Fibroblast of skin of back (primary cell): ENCODE measurements at places on chromosomes 7 and 10.

DNA sequence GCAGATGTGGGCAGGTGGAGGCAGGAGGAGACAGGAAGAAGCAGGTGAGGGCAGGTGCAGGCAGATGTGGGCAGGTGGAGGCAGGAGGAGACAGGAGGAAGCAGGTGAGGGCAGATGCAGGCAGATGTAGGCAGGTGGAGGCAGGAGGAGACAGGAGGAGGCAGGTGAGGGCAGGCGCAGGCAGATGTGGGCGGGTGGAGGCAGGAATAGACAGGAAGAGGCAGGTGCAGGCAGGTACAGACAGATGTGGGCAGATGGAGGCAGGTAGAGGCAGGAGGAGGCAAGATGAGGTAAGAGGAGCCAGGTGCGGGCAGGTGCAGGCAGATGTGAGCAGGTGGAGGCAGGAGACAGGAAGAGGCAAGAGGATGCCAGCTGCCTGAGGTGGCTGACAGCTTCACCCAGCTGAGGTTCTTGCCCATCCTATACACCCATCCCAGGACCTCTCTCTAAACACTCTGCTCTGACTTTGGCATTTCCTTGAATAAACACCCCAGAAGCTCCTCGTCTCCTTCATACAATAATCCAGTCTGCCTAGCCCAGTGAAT lies 33.0 kb downstream of the PTPRE start:
- DNase-seq, result no peak

DNA sequence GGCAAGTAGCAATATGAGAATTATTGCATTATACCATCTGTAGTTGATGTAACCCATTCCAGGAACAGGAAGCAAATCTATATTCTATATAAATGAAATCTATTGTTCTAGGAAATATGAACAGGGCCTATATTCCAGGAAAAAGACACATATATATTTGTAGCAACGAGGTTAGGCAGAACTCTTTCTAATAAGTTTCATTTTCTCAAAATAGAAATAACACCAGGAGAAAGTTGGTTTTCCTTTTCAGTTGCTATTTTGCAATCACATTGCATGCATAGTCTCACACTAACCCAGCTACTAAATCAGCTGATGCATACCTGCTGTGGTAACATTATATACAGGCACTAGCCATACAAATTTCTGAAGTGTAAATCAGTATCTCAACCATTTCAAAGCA lies 6.2 kb upstream of the IFIT2 start:
- DNase-seq, result peak; percentile 43

- DNase-seq, result peak; percentile 7
Measured at GRCh38 chr7:152894295-152895170, 135.0 kb downstream of the ACTR3B start.

DNA sequence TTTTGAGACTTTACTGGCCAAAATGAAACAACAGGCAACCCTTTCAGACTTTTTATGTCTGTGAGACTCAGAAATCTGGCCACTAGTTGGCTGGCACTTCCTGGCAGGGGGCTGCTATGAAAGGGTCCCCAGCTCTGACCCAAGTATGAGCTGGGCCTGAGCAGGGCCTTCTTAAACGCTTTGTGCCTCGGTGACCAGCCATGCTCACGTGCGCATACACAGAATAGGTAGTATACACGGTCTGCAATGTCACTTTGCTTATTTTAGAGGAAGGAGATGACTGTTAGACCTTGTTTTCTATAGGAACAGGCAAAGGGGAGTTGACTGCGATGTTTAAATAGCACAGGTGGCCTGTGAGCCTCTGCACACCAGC lies 129.6 kb downstream of the VIPR2 start:
- DNase-seq, result no peak

GRCh38 chr10:106713846-106714245 lies 450.7 kb downstream of the SORCS1 start:
- no peak for DNase-seq

DNA sequence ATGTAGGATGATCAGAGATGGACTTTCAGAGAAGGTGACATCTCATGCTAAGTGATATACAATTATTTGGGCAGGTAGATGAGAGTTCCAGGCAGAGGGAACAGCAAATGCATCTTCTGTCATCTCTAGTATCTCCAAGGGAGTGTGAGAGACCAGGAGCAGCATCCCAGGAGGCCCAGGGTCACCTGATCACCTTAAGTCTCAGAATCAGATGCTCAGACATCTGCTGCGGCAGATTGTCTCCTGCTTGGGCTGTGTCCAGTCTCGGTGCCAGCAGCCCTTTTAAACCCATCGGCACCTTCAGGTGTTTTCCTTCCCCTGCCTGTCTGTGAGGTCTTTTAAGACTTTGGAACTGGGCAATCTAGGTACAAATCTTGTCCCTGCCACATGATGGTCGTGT lies 690.6 kb downstream of the LRMDA start:
- no peak for DNase-seq

DNA sequence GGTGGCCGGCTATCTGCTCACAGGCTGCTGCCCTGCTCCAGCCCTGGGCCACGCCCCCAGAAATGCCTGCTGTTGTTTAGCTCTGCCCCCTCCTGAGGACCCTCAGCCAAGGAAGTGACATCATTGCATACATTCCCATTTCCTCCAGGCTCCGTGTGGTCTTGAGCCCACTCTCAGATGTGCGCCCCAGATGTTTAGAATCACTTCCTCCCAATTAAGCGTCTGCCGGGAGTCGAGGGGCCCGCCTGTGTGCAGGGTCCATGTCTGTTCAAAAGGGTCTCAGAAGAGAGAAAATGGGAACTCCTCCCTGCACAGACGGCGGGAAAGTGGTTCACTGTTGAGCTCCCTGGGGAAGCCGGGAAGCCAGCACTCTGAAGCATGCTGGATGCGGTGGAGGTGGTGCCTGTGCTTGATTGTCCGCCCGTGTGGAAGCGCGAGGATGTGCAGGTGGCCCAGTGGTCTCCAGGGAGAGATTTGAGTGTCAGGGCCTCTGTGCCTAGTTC lies 116.9 kb upstream of the PPIF start:
- peak; percentile 39 for DNase-seq

- DNase-seq, result peak; percentile 65
Measured at GRCh38 chr7:152341039-152341913, 94.5 kb downstream of the KMT2C start.

DNA sequence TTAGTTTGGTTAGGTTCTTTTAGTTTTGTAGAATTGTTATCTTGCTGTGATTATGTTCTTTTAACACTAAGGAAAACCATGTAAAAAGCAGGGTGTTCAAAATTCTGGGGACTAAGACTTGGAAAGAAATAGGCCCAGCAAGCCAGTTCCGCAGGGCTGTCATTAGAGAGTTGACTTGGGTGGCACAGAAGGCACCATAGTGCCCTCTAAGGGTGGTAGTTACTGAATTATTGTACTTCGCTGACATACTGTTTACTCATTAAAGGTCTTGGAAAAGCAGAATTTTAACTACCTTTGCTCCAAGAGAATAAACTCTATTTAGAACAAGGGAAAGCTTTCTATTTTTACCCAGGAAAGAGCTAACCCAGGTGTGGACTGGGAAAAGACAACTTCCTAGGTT lies 86.5 kb downstream of the OTUD1 start:
- DNase-seq, result peak; percentile 2

DNA sequence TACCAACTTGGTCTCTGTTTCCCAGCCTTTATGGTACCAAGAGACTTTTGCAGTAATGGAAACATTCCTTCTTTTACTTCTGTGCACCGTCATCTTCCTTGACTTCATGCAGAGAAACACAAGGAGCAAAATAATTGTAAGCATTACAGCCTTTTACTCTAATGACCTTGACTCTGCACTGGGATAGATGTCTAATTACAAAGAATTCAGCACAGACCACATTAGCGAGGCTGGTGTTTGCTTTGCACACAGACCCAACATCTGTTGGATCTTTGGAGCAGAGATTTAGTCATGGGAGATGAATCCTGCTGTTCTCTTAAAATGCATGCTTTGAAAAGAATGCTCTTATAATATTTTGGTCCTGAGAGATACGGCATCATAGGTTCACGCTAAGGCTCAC lies 261.6 kb downstream of the TWIST1 start:
- DNase-seq, result peak; percentile 70

- peak; percentile 99 for DNase-seq
Measured at GRCh38 chr7:80883154-80884025, 35.5 kb downstream of the SEMA3C start.

DNA sequence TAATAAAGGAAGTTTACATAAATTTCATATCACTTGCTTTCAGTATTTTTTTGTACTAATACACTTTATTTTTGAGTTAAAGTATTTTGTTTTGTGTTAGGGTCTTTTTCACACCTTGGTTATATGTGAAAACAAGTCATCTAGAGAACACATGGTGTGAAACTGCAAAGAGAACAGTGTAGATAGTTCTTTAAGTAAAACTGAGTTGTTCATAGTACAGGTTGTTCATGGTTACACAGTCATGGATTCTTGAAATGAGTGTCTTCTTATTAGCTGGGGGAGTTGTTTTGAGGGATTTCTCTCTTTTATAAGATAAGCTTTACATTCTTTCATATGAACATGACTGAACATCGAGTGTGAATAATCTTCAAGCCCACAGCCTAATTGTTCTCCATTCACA lies 244.2 kb downstream of the THSD7A start:
- no peak for DNase-seq

DNA sequence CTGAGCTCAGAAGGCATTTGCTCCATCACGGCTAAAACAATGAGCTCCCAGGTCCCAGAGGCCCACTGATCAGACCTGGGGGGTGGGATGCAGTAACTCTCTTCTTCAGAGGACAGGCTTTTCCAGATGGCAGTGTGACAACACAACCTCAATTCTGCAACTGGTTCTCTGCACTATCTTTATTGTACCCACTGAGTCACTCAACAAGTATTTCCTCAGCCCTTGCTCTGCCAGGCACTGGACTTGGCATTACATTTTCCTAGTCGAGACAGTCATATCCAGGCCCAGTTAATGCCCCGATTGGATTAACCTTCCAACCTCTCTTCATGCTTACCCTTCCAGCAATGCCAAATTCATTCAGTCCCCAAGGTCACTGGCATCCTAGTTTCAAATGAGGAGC lies 72.6 kb downstream of the JAZF1 start:
- peak; percentile 56 for DNase-seq

DNA sequence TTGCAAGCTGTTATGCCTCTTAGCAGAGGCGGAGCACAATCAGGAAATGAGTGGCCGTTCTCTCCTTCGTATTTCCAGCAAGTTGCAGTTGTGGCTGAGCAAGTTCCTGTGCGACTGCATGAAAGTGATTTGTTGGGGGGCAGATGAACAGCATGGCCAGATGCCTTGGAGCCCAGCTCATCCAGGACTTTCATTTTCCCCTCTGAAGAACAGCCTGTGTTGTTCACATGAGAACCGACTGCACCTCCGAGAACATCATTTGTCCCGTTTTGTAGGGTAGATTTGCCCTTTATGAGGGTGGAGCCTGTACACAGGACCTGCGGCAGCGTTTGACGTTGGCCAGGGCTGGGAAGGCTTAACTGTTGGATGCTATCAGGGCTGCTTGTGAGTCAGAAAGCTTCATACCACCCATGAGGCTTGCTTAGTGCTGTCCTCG lies 4.4 kb downstream of the BAG3 start:
- DNase-seq, result peak; percentile 38

DNA sequence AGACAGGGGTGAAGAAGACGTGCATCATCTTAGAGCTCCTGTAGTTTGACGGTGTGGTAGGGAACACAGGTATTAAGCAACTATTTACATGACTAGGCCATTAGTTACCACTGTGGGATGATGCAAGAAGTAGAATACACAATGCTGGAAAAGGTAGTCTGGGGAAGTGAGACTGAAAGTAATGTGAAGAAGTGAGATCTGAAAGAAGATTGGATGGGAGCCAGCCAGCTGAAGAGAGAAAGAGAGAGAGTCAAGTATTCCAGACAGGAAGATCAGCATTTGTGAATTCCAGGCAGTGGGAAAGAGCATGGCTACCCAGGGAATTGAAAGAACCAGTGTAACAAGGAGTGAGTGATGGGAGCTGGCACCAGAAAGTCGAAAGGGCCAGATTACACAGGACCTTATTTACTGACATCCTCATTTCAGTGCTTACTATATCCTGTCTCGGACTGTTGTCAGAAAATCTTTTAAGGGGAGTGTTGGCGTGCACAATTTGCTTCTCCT lies 4.0 kb upstream of the CFAP58 start:
- DNase-seq, result peak; percentile 42

DNA sequence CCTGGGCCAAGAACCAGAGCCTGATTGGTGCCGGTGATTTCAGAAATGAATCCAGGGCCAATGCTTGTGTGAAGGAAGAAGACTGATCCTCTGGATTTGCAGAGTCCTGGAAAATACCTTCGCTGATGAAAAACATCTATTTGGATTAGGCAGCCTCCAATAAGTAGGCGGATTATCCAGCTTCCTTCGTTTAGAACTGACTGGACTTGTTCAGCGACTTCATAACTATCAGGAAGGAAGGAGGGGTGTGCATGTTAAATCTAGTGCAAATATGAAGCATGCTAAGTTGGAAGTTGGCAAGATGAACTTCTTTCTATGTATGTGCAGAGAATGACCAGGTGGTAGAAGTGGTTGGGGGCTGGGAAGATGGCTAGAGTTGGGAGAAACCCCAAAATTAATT lies 41.0 kb downstream of the NKX2-3 start:
- DNase-seq, result no peak

DNA sequence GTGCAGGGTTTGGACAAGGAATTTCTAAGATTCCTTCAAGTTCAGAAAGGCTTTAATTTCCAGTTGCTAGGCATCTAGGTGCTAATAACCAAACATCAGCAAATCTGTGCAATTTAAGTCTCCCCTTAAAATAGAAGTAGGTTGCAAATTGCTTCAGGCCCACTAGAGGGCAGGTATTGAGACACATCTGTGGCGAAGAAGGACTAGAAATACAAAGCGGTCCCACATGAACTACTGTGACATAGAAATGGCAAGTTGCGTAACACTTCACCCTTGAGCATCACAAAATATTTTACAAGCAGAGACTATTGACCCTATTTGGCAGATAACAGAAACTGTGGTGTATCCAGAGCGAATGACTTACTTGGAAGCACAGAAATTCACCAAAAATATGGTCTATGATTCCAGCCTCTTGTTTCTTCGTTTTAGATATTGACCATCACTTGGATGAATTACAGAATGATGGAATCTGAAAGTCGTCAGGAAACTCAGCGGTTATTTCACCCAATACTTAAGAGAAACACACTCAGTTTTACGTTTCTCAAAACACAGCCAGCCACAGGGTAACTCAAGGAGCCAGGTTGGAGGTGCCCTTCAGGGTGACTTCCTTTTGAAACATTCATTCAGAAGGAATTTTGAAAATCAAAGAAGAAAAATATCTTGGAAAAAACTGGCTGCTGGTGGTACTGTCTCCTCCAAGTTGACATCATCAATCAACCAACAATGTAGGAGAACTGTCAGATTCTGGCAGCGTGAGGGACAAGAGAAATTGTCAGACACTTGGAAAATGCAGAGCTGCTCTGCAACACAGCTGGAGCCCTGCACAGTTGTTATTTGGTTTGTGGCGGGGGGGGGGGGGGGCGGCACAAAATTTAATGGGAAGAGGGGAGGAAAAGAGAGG lies 256.3 kb upstream of the MINDY3 start:
- DNase-seq, result peak; percentile 25

DNA sequence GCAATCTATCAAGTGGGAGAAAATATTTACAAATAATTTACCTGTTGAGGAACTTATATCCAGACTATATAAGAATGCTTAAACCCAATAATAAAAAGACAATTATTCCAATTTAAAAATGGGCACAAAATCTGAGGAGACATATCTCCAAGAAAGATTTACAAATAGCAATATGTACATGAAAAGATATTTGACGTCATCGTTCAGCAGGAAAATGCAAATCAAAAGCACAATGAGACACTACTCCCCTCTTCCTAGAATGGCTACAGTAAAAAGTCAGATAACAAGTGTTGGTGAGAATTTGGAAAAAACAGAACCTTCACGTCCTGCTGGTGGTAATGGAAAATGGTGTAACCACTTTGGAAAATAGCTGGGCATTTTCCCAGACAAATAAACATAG lies 457.0 kb downstream of the DPP6 start:
- no peak for DNase-seq
